ENCODE measurements at places on chromosomes 1 and 21.
A peak's percentile ranks its signal among the peaks of the same experiment; 100 is the strongest.

- no peak for DNase-seq
Measured at GRCh38 chr1:180849031-180849775, 63.5 kb upstream of the KIAA1614 start.

- no peak for DNase-seq
Measured at GRCh38 chr1:159266832-159267231, 35.3 kb upstream of the FCER1A start.

DNA sequence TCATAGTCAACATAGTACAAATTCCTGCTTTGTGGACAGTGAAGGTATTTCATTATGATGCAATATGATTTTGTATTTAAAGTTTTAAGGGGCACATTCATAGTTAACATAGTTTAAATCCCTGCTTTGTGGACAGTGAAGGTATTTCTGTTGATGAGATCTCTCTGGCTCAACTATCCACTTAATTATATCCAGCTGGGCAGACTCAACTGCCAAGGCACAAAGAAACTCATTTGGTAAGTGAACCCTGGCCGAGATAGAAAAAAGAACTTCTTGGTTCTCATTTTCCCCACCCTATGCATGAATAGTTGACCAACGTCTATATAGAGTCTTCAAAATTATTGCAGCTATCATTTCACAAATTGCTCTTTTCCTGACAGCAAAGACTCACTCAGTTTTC, 1194.6 kb downstream of the NCAM2 start:
- DNase-seq = no peak

GRCh38 chr1:100868364-100868995, 26.2 kb downstream of the EXTL2 start:
- DNase-seq = no peak

DNA sequence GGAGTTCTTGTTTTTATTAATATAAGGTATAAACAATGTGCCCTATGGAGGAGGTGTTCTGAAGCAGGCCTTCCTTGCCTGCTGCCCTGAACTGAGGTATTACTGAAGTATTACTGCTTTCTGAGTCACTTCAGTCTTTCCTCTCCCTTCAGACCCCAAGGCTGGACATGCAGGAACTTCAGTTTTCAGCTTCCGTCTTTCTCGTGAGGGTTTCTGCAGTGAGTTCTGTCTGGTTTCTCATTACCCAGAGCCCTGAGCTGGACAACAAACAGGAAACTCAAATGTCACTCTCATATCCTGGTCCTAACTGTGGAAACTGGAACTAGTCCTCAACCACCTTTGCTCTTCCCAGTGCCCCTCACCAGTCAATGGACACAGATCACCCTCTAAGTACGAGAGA, 46.8 kb downstream of the ELAVL4 start:
- no peak for DNase-seq

- no peak for DNase-seq
Measured at GRCh38 chr1:23198373-23198772, 18.9 kb downstream of the HTR1D start.

GRCh38 chr1:22500058-22500457, 48.4 kb downstream of the ZBTB40 start:
- no peak for DNase-seq

GRCh38 chr1:178664278-178664677, 60.8 kb upstream of the RALGPS2 start:
- DNase-seq = peak; percentile 54

GRCh38 chr1:34925730-34926129, 3.7 kb downstream of the DLGAP3 start:
- DNase-seq = no peak

DNA sequence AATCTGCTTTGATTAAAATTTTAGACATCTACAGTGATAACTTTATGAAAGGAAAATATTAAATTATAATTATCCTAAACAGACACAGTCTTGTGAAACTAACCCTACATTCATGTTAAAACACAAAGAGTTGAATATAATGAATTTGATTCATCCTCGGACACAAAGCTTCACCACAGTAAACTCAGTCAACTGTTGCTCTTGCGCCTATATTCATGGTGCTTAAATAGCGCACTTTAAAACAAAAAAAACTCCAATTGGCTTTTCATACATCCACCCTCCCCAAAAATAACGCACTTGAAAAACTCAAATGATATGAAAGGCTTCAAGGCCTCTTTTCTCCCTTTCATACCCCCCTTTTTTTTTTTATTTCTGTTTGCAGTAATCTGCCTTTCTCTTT, 260.3 kb downstream of the FAF1 start:
- no peak for DNase-seq

GRCh38 chr1:247118946-247119446, 14.8 kb upstream of the ZNF669 start:
- peak; percentile 32 for DNase-seq

GRCh38 chr1:89609781-89610456, 23.0 kb upstream of the LRRC8C start:
- peak; percentile 47 for DNase-seq

- DNase-seq = no peak
Measured at GRCh38 chr1:40965531-40965930, 14.0 kb upstream of the CTPS1 start.

DNA sequence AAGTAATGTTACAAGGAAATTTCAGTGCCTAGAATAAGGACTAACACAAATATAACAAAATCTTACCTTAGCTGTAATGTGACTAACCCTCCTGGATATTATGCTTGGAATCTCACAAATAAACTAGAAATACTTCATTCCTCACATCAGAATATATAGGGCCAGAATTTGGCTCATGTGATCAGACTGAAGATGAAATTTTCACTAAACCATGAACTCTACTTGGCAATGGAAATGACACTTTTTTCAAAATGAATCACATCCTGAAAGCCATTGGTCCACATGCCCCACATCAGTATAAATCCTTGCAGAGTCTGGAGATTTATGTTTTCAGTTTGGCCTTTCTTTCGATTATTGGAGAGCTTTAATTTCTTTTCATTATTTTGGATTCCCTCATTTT, 227.8 kb downstream of the NRIP1 start:
- DNase-seq = no peak

- no peak for DNase-seq
Measured at GRCh38 chr1:54949053-54949452, 31.4 kb upstream of the TMEM61 start.

DNA sequence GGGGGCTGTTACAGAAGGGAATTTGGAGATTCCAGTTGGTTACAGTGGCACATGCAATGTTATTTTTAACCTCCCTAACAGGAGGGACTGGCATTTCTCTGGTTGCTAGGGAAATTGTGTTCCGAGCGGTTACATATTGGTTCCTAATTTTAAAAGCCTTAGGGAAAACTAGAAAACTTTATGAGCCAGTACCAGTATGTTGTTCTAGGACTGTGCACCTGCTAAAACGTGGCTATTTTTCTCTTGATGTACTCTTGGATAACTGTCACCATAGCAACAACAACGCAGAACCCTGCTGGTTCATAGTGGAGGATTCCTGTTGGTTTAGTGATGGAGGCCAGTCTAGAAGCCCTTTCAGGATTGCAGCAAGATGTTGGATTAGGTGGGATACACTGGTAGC, 68.9 kb upstream of the PGBD5 start:
- no peak for DNase-seq

DNA sequence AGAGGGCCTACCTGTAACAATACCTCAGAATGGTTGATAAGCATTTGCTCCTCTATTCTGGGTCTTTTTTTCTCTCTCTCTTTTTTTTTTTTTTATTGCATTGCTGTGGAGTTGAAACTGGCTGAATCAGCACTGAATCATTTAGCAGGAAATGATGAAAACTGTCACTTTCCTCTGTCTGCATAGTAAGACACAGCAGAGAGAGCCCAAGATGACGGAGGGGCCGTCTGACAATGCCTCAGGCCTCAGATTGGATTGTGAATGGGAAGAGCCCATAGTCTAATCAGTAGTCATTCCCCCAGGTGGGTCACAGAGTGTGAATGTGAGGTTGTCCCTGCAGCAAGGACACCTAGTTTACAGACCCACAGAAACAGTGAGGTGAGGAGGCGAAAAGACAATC, 193.2 kb upstream of the PLXNA2 start:
- DNase-seq = no peak

- no peak for DNase-seq
Measured at GRCh38 chr21:42320791-42321190, 5.6 kb upstream of the TFF3 start.

DNA sequence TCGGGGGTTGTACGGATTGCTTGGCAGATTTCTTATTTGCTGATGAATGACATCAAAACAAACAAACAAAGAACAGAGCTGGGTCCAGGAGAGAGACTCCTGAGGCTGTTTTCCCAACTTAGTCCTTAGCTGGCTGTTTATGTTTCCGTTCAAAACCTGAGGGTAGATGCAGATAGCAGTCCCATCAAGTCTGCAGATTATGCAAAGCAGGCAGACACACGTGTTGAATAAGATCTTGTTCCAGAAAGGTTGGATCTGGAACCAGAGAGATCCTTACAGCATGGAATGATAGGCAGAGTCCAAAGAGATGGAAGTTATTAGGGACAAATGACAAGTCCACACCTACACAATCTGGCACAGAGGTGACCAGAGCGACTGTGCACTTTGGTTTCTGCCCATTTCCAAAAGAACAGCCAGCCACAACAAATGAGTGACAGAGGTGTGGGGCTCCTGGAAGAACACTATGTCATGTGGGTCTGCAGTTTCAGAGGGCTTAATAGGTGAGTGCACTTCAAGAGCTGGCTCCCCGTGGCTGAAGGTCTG, 65.5 kb downstream of the MAN1C1 start:
- DNase-seq = no peak

GRCh38 chr21:42621819-42622177, 31.6 kb upstream of the PDE9A start:
- DNase-seq = no peak

DNA sequence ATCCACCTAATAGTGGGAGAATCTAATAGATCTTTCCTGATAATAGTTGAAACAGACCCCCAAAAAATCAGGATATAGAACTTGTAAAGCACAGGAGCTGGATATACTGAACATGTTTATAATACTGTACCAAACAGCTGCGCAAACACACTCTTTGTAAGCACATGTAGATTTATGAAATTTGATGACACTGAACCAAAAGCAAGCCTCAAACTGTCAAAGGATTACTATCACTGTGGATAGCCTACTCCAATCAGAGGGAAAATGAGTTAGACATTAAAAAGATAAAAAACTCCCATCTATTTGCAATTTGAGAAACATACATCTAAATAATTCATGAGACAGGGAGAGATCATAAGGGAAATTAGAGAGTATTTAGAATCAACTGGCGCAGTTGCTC, 26.1 kb downstream of the RCAN3 start:
- no peak for DNase-seq

DNA sequence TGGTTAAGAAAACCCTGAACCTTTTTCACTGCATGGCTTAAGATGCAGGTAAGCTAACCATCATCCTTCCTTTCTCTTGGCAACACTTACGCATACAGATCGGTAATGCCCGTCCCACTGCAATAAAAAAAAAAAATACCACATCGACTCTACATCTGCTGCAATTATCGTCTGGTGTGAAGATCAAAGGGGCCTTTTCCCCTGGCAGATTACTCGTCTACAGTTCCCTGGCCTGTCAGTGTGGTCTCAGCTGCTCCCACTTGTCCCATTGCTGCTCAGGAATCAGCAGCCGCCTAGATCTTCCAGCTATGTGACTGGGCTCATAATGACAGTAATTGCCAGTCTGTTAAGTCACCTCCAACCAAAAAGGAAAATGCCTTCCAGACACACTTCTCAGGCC, 133.1 kb downstream of the SETD4 start:
- DNase-seq = no peak

GRCh38 chr1:168180148-168180524, 1.4 kb downstream of the TIPRL start:
- no peak for DNase-seq

DNA sequence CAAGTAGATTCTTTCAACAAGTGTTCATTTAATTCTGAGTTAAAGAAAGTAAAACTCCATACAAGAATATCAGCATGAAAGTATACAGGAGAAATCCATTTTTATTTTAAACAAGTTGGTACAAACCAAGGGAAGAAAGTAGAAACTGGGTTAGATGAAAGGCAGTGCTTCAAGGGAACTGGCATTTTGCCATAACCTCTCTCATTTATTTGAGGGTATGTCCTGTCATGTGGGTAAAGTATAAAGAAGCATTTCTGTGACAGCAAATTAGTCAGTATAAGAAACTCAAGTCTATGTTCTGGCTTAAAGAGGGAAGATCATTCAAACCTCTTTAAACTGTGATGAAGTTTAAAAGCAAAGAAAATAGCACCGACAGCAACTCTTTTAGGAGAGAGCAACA, 32.0 kb downstream of the OLFM3 start:
- DNase-seq = no peak

GRCh38 chr1:116232989-116233514, 121.9 kb downstream of the MAB21L3 start:
- peak; percentile 23 for DNase-seq

DNA sequence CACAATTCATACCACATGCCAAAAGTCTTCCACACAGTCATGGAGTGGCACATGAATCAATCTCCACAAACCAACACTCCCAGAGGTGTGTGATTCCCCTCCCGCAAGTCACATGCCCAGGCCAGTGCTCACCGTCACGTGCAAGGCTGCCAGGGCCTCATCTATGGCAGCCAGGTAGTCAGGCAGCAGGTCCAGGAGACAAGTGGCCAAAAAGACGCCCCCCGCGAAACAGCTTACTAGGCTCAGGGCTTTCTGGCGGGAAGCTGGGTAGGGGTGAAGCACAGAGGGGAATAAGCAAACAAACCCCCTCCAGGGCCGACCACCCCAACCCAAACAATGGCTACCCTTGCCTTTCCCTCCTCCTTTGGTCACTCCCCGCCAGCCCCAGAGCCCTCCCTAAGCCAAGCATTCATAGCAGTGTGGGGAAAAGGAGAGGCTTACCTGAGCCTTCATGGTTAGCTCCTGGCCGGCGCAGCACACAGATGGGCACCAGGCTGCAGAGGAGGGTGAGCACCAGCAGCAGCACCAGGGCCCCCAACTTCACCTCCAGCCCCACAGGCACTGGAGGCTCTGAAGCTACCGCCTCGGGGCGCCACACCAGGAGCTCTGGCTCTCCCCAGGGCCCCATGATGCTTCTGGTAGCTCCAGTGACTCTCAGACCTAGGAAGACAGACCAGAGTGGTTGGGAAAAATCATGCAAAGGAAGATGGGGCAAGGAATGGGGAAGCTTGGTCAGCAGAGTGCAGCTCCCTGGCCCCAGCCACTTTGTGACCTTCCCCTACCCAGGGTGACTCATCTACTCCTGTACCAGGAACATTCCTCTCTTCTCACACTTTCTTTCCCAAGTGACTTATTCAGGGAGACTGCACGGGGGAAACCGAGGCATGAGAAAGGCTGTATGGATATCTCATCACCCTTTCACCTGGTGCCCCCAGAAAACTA, 978 bp downstream of the SLC39A1 start:
- DNase-seq = peak; percentile 41

- DNase-seq = peak; percentile 21
Measured at GRCh38 chr21:37758982-37759381, 157.3 kb downstream of the KCNJ6 start.

DNA sequence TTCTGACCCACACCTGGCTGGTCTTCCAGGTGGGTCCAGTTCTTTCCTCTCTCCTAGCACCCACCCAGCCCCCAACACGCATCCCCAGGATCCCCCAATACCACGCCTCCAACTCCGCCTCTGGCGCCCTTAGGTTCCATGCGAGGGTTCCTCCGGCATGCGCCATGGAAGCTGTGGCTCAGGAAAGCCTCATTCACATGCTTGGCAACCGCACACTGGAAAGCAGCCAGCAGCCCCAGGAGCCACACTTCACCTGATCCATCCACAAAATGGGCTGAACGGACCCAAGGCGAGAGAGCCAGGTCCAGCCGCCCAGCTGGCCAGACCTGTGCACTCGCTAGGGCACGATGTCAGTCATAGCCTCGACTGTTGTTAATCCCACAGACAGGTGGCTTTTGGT, 161.2 kb downstream of the PSMG1 start:
- DNase-seq = no peak
